ENCODE measurements at places on chromosomes 2 and 18. TPM values are rescaled to one million over a fixed set of nuclear protein-coding genes. Genes with fewer than 3 reads are reported as not detected.

ALPG gene
- total RNA-seq, result 1.2 TPM

ACOXL gene
- total RNA-seq, result 10.7 TPM

ATF2 gene
- total RNA-seq, result 94.5 TPM

DNA sequence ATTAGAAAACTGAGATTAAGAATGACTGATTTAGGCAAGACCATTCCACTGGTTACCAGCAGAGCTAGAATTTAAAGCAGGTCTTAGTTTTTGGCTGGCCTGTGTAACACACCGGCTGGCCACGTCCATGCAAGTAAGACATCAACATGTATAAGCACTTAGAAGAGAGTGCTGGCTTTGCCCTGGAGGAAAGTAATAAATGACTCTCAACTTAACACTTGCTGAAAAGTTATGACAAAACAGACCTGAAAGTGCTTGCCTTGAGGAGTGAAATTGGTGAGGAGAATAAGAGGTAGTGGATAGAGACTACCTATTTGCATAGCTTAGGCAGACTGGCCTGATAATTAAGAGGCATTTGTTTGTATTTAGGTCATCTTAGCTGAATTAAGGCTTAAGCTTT is 165.7 kb upstream of the KCNJ3 start:
- H3K36me3 ChIP-seq, result no peaks in the 10 kb centered on the region
- no peak overlapping the region for H3K4me3 ChIP-seq
- no peaks in the 10 kb centered on the region for H3K4me1 ChIP-seq
- DNase-seq, result no peak

- peak overlapping the region; percentile 71 for H3K4me3 ChIP-seq
- H3K27ac ChIP-seq, result peak overlapping the region; percentile 72
- no peaks in the 10 kb centered on the region for H3K27me3 ChIP-seq
- no peaks in the 10 kb centered on the region for H3K36me3 ChIP-seq
- H3K4me1 ChIP-seq, result peaks cover 51% of the 10 kb centered on the region
- peak; percentile 65 for DNase-seq
Observed at GRCh38 chr2:69741229-69741574, 732 bp upstream of the ANXA4 start.

DNA sequence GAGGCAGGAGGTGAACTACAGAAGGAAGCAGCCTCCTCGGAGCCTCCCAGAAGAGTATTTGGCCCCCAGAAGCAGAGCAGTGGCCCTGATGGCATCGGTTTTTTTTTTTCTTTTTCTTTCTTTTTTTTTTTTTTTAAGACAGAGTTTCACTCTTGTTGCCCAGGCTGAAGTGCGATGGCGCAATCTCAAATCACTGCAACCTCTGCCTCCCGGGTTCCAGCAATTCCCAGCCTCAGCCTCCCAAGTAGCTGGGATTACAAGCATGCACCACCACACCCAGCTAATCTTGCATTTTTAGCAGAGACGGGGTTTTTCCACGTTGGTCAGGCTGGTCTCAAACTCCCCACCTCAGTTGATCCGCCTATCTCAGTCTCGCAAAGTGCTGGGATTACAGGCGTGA is 34.8 kb upstream of the NCKAP5 start:
- H3K27me3 ChIP-seq, result peaks cover 77% of the 10 kb centered on the region
- no peak overlapping the region for H3K4me3 ChIP-seq
- H3K27ac ChIP-seq, result no peak overlapping the region
- no peak for DNase-seq

DNA sequence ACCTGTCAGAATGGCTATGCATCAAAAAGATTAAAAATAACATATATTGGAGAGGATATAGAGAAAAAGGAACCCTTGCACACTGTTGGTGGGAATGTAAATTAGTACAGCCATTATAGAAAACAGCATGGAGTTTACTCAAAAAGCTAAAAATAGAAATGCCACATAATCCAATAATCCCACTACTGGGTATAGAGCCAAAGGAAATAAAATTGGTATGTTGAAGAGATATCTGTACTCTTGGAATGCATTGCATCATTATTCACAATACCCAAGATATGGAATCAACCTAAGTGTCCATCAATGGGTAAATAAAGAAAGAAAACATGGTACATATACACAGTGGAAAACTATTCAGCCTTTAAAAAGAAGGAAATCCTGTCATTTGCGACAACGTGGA is 77.2 kb downstream of the C1D start:
- H3K36me3 ChIP-seq, result no peaks in the 10 kb centered on the region
- H3K27ac ChIP-seq, result no peak overlapping the region
- no peak overlapping the region for H3K4me3 ChIP-seq
- no peak for DNase-seq

GRCh38 chr2:168766600-168766999 is 35.8 kb upstream of the NOSTRIN start:
- no peaks in the 10 kb centered on the region for H3K36me3 ChIP-seq
- H3K4me3 ChIP-seq, result no peak overlapping the region
- no peaks in the 10 kb centered on the region for H3K4me1 ChIP-seq
- no peak overlapping the region for H3K27ac ChIP-seq
- H3K27me3 ChIP-seq, result no peaks in the 10 kb centered on the region

Data from PC-9 (cell line).